ENCODE measurements at places on chromosomes 1 and 21.

DNA sequence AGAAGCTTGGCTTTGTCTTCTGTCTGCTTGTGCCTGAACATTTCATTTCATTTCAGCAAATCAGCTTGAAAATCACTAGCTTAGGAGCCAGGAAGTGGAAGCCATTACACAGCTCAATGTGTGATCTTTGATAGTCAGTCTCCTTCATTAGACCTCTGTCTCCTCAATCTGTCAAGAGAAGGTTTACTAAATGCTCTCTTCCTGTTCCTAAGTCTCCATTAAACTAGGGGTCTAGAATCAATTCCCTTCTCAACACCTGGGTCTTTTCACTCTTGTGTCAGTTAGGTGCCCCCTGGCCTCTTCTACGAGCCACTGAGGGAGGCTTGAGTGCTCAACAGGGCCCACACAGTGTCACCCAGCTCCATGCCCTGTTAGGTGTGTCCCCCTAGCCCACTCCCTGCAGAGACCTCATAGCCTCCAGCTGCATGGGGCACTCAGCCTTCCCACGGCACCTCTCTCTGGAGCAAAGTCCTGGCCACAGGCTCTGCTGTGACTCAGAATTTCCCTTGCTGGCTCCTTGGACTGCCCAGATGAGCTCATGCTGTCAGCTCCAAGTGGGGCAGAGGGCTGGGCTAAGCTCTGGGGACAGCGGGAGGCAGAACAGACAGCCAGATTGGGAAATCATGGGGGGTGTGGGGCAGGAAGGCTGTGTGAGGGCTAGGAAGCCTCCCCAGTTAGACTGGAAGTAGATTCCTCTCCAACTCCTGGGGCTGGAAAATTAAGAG lies 115.7 kb upstream of the IPO9 start:
- peak; percentile 99 for DNase-seq

DNA sequence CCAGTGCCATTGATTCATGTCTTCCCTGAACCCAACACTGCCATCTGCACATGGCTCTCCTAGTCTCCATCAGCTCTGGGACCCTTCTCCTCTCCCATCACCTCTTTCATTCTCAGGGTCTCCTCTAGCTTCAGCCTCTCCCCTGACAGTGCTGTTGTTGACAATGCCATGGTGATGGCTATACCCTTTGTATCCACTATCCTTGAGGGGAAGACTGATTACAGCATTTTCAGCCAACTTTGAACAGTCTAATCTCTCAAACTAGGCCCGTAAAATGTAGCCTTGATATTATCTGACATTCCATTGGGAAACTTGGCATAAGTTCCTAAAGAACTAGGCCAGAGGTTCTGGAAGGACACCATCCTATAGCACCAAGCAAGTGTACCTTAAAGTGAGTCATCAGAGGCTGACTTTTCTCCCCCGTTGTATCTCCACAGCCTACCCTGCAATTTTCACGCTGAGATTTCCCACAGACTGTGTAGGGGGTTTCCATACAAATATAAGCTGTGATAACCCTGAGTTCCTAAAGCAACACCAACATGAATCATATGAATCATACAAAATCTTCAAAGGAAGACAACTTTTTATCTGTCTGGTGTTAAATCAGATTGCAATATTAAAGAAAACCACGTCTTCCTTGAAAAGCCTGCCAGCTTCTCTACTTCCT lies 5.8 kb downstream of the HAO2 start:
- no peak for DNase-seq

GRCh38 chr1:22553991-22554522 lies 9.2 kb upstream of the EPHA8 start:
- no peak for DNase-seq

- DNase-seq, result peak; percentile 91
Measured at GRCh38 chr1:234722904-234723720, 113.1 kb upstream of the IRF2BP2 start.

- DNase-seq, result no peak
Measured at GRCh38 chr1:204264805-204265204, 51.0 kb upstream of the GOLT1A start.

DNA sequence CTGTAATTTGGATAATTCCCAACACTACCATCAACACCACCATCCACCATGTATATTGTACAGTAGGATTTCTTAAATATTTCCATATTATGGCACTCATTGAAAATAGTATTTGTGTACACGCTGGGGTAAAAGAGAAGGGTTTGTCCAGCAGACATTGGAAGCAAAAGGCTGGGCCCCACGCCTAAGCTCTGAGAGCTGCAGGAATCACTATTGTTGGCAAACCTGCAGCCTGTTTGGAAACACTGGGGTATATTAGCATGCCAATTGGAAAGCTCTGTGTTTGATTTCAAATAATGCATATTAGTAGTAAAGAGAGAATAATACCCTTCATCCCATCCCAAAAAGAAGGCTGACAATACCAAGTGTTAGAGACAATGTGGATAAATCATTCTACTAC lies 81.5 kb upstream of the DPYD start:
- no peak for DNase-seq
